ENCODE measurements at places on chromosomes 7 and 10.

GRCh38 chr10:59891349-59891748 is 15.0 kb downstream of the CCDC6 start:
- no peak for DNase-seq

GRCh38 chr7:124460056-124460450 is 305.5 kb downstream of the GPR37 start:
- no peak for DNase-seq

DNA sequence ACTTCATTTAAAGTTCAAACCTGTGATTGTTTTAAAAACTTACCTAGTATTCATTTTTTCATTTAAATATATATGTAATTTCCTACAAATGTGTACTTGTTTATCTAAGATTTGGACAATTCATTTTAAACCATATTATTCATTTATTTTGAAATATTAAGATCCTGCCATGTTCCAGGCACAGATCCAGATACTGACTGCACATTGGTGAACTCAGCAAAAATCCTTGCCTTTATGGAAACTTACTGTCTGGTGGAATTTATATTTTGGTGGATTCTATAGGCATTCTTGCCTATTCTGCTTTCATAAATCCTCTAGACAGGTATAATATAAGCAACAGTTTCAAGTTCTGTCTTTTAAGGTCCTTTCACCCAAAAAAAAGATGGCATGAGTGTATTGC is 48.3 kb upstream of the RPA3 start:
- no peak for DNase-seq

GRCh38 chr7:27237735-27238334 is 4.8 kb upstream of the EVX1 start:
- DNase-seq: no peak

GRCh38 chr10:131017566-131018285 is 293.8 kb downstream of the TCERG1L start:
- no peak for DNase-seq

DNA sequence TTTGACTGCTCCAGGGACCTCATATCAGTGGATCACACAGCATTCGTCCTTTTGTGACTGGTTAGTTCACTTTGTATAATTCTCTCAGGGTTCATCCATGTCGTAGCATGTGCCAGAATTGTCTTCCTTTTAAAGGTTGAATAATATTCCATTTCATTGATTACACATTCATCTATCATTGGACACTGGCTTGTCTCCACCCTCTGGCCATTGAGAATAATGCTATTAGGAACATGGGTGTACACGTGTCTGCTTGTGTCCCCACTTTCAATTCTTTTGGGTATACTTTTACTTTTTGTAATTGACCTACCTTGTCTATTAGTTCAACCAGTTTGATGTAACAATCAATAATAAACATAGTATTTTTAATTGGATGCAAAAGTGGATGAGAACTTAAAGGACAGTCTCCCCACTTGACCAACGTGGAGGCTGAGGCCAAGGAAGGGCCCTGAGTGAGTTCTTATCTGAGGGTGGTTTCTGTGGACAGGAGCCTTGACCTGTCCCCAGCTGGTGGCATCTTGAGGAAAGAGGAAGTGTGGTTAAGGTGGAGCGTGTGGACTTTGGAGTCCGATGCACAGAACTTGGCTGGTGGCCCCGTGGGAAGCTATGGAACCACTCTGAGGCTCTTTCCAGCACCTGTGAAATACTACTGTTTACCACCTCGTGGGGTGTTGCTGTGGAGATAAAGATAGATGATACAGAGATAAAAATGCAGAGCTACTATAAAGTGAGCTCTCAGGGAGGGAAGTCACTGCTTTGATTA is 16.6 kb downstream of the WDFY4 start:
- DNase-seq: no peak

DNA sequence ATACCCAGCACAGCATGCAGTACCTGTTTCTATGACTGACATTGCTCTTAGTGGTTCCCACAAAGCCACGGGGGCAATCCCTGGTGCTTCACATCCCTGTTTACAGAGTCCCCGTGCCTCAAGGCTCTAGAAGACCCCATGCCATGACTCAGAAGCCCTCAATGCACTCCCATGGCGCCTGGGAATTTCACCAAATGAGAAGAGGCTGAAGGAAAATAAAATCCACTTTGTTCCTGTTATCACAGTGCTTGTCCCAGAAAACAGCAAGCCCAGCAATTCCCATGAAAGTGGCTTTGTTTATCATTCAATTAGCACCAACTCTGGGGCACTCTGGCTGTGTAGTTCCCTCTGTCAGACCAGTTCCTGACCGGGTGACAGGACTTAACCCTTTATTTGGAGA is 268.3 kb downstream of the TNS3 start:
- DNase-seq: no peak

- no peak for DNase-seq
Measured at GRCh38 chr10:86649471-86650150, 4.7 kb upstream of the OPN4 start.

DNA sequence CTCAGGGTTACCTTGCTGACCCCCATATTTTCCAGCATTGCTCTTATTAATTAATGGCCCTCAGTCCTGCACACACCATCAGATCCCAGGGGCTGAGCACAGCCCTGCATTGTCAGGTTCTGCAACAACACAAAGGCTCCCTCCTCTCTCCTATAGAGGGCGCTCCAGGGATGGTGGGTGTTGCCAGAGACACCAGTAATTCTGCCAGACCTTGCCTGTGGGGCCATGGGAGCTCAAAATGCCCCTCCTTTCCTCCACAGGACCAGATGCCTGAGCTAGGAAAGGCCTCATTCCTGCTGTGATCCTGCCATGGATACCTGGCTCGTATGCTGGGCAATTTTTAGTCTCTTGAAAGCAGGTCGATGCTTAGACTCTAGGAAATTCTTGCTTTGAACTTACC is 42.8 kb upstream of the PRSS58 start:
- peak; percentile 9 for DNase-seq

DNA sequence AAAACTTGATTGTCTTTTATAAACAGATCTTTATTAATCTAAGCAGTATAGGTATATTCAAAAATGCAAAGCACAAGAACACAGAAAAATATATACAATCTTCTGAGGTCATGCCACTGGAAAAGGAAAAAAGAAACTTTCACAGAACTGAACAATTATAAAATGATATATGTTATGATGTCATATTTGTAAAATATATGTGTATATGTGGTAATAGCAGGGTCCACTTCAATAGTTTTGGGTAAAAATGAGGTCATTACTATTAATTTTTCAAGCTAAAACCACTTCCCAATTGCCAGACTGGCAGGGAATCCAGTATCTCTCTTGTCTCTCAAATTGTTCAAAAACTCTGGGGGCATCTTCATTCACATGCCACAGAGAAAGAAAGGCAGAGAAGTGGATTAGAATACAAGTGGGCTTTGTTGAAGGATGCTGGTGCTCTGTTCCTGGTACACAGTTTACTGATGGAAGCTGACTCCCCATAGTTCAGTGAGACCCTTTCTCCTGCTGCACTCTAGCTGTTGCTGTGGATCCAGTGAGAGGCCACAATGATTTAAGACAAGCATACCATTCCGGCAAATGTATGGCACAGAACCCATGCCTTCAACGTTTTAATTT is 19.7 kb downstream of the CTNNA3 start:
- DNase-seq: no peak

DNA sequence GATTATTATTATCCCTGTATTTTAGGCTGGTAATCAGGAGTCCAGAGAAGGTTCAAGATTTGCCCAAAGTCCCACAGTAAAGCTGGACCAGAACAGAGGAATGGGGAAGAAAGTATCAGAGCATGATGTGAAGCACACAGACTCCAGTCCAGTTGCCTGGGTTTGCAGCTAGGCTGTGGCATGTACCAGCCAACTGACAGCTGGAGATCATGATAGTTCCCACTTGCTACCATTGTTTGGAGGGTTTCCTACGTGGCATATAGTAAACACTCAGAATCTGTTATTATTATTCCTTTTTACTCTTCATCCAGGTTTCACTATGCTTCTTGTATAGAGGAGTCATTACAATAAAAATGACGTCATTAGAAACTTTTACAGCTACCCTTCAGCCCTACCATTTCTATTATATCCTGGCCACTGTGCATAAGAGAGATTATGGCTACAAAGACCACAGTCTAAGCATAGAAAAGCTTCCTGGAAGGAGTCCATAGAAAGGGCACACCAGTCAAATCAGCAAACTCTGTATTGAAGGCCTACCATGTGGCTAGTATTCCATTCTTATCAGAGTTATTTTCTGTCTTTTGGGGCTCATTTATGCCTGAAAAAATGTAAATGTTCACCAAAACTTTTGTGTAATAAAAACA is 66.6 kb downstream of the MTPN start:
- no peak for DNase-seq

GRCh38 chr7:47837826-47838225 is 110.4 kb downstream of the PKD1L1 start:
- DNase-seq: no peak

GRCh38 chr10:70909326-70909935 is 21.1 kb upstream of the PCBD1 start:
- no peak for DNase-seq

GRCh38 chr7:68420342-68421192 is 1177.7 kb upstream of the AUTS2 start:
- DNase-seq: no peak

DNA sequence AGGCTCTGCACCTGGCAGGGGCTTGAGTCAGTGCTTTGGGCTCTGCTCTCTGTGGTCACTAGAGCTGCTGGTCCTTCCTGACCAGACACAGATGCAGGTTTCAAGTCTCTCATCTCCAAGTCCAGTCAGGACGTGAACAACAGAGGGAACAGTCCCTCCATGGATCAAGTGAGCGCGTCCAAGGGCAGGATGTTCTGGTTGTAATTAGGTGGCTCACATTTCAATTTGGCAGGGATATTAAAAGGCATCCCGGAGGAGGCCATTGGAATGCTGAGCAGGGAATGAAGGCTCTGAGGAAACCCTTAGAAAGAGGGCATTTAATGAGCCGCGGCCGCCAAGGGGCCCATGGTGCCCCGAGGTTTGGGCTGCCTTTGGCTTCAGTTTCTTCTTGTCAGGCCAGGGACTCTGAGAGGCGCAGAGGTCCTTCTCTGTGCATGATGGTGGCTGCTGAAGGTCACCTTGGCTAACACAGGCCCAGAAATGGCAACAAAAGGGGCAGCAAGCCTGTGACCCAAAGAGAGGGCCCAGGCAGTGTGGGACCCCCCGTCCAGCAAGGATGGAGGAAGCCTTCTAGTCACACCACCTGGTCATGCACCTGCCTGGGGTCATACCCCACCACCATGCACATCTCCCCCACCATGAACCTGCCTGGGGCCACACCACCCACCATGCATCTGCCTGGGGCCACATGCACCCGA is 30.7 kb upstream of the INPP5A start:
- no peak for DNase-seq

DNA sequence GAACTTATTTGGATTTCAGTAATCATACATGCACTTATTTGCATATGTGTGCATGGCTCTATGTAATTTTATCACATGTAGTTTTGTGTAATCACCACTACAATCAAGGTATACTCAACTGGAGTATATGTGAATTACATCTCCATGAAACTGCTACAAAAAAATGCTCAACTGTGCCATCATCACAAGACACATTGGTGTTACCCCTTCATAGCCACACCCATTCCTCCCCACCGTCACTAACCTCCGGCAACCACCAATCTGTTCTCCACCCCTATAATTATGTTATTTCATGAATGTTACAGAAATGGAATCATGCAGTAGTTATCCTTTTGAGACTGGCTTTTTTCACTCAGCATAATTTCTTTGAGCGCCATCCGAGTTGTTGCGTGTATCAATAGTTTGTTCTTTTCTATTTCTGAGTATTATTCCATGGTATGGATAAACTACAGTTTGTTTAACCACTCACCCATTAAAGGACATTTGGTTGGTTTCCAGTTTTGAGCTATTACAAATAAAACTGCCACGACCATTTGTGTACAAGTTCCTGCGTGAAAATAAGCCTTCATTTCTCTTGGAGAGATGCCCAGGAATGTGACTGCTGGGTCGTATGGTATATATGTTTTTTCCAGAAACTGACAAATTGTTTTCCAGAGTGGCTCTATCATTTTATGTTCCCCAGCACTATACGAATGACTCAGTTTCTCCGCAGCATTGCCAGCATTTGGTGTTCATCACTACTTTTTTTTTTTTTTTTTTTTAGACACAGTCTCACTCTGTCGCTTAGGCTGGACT is 11.3 kb upstream of the SMO start:
- DNase-seq: no peak

DNA sequence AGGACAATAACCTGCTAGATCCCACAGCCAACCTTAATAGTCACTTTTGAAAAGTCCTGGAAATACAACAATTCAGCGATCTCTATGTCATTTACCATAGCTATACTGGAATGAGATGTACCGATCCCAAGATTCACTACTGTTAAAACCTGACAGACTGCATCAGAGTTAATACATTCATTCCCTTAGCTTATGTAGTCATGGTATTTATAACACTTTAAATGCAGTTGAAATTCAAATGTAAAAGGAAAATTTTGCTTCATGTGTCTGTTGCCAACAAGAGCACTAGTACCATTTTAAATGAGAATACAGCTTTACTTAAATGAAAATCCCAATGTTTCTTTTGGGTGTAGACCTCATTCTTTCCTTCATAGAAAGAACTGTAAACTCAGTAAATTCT is 11.1 kb upstream of the GGCT start:
- no peak for DNase-seq

- no peak for DNase-seq
Measured at GRCh38 chr7:54969208-54969967, 49.4 kb upstream of the EGFR start.

- no peak for DNase-seq
Measured at GRCh38 chr10:75548356-75548755, 116.9 kb downstream of the LRMDA start.

DNA sequence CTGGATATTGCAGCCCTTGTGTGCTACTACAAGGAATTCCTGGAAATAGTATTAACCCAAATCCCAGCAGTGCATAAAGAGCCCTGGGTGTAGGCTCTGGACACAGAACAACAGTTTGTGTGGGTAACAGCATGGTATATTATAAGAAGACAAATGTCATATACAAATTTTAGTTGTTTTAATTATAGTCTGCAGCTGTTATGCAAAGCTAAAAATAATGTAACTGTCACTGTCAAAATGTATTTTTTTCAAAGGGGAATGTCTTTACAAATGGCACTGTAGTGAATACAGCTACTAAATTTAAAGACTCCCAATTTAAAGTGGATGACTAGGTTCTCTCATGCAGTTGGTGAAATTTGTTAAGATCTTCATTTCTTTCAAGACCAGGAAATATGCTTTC is 339.0 kb downstream of the GPR37 start:
- DNase-seq: no peak

DNA sequence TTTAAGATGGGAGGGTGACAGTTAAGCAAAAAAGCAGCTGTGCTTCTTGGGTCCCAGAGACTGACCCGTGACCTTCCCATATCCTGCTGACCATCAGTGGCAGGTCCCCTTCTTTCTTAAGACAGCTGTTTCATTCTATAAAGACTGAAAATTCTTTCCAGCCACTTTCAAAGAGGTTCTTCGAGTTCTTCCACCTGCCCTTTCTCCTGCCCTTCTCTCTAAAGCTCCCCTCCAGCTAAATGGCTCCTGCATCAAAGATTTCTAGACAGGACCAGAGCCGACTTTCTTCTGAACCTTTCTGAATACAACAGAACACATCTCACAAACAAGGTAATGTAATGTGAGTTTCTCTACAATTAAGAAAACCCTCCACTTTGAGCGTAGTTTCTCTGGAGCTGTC is 180.8 kb downstream of the SFMBT2 start:
- DNase-seq: no peak

- DNase-seq: no peak
Measured at GRCh38 chr7:100764841-100765240, 31.4 kb downstream of the ZAN start.
